ENCODE measurements at places on chromosomes 16 and 17.

DNA sequence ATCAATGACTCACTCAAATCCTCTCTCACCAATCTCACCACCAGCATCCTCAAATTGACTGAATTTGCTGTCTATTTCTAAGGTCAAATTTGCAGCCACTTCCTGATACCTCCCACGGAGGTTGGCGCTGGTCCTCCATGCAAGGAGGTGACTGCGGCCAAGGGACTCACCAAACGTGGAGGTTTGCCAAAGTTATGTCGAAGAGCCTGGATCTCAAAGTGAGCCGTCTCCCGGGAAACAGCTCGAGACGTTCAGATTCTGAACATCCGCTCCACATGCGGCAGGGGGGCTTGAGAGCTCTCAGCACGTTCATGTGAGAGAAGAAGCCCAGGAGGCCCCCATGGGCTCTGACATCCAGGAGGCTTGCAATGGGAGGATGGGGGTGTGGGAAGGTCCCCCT lies 22.6 kb downstream of the LGALS3BP start:
- peak; percentile 41 for DNase-seq

- DNase-seq, result no peak
Measured at GRCh38 chr16:63947022-63947421, 1174.8 kb downstream of the CDH11 start.

DNA sequence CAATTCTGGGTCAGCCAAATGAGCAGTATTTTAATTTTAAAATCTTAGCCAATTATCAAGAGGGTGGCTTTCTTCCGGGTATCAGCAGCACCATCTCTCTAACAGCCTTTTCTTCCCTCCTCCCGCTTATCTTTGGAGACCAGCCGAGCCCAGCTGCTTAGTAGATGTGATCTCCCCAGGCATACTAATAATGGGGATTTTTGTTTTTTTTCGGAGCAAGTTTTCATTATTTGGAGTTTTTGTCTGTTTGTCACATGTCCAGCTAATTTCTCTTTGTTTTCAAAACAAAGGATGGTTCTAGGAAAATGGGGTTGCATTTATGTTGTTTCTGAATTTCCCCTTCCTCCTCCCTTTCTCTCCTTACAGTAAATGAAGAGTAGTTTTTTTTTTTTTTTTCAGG lies 170.5 kb upstream of the MPHOSPH6 start:
- no peak for DNase-seq

DNA sequence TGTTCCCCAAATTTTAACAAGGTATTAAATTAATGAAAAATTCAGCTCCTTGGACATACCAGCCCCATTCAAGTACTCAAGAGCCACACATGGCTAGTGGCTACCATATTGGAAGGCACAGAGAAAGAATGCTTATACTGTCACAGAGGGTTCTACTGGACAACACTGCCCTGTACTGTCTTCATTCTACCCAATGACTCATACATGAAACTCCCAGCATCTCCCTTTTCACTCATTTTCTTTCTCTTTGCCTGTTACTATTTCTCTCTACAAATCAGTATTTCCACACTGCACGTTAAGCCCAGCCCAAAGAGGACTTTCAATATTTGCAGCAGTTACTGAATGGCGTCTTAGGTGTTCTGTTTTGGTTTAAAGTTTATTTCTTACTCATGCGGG lies 72.1 kb upstream of the RCVRN start:
- no peak for DNase-seq

DNA sequence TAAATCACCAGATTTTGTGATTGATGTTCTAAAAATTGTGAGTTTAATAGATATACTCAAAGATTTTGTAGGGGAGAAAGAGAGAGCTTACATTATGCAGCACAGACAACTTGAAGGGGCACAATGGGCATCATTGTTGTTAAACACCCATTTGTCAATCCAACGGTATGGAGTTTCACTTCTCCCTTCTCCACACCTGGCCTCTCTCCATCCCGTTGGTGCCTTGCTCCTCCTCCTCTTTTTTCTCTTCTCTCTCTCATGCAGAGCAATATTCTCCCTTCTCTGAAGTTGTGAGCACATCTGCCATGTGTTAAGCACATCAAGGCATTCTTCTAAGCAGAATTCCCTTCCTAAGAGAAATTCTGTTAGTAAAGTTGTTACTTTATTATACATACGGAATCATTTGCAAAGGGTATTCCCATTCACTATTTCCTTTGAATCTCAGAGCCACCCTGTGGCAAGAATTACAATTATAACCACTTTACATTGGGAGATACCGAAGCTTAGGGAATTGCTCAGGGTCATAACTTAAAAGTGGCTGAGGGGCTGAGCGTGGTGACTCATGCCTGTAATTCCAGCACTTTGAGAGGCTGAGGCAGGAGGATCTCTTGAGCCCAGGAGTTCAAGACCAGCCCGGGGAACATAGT lies 40.5 kb upstream of the SKAP1 start:
- DNase-seq, result no peak

- peak; percentile 31 for DNase-seq
Measured at GRCh38 chr17:10875984-10876555, 38.2 kb upstream of the PIRT start.

- DNase-seq, result no peak
Measured at GRCh38 chr17:13350466-13350865, 251.3 kb downstream of the HS3ST3A1 start.

DNA sequence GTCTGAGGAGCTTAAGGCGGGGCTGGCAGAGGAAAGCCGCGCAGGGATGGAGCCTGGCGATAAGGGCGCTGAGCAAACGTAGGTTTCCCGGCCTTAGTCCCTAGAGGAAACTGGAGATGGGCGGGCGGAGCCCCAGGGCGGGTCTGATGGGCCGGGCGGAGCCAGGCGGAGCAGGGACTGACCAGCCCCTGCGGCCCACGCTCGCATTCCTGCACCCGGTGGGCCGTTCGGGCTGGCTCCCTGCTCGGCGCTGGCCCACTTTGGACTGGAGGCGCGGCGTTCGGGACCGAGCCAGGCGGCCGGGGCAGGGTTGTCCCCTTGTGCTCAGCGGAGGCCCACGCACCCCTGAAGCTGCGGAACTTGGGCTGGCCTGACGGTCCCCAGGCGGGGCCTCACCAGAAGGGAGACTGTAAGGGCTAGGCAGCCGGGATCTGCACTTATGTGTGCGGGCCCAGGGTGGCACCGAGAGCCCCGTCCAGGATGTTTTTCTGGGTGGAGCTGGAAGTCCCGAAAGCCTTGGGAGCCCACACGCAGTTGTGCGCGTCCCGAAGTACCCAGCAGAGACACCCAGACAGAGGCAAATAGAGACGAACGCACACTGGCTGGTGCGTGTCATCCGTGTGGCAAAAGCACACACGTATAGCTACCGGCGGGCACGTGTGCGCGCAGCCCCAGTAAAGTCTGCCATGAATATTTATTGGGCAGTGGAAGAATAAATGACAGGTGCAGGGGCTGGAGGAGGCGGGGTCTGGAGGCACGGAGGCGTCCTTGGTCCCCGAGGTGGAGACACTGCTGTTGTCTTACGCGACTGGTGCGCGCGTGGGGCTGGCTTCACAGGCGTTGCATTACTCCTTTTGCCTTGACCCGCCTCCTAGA lies 1.4 kb downstream of the PYDC1 start:
- peak; percentile 83 for DNase-seq

- DNase-seq, result no peak
Measured at GRCh38 chr17:47895347-47895855, 635 bp upstream of the SP2 start.

DNA sequence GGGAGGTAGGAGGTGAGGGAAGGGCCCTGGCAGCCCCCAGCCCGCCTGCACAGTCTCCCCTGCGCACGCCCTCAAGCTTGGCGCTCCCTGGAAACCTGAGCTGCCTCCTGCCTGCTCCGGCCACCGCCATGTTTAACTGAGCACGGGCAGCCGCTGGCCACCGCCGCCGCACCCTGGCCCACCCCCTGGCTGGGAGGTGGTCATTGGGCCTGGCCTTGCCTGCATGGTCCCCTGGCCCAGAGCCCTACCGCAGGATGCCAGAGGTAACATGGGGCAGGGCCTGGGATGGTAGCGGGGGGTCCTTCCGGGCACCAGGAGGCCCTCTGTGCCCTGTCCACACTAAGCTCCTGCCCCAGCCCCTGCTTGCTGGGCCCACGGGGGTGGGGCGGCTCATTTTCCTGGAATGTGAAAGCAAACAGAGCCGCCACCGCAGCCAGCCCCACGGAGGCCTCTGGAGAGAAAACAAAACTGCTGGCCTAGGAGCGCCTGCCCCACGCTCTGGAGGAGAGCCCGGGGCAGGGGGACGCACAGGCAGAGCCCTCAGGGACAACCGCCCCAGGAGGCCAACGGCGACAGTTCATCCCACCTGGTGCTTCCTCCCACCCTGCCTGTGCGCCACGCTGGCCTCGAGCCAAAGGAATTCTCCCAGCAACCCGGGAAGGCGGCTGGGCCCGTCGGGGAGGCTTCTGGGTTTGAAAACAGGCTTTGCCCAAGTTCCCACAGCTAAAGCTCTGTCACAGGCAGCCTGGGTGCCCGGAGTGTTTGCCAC lies 8.9 kb downstream of the NHERF2 start:
- no peak for DNase-seq

- DNase-seq, result no peak
Measured at GRCh38 chr17:69962436-69962995, 112.5 kb upstream of the KCNJ16 start.

DNA sequence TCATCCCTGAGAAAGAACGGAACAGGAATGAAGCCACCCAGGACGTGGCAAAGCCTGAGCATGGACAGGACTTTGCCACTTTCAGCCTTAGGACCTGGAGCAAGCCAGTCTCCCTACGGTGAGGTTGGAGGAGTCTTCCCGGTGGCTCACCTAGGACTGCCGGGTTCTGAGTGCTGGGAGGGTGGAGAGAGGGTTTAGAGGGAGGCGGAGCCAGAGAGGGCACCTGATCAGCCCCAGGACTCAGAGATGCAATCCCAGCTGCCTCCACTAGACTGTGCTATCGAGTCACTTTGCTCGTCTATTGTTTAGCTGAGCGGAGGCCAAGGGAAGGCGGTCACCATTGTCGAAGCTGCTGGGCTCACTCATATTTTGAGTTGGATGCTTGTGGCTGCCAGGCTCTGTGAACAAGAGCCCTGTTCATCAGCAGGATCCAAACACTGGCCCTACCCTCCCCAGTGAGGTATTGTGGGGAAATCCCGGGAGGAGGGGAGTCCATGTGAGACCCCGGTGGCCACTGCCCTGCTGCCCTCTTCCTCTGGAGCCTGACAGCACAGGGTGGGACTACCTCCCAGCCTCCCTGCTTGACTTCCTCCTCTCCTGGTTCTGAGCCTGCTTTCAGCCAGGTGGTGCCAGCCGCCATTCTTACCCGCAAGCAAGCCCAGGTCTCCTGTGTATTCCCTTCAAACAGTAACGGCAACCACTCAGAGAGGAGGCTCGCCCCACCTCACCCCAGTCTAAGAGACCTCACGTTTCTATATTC lies 7.0 kb downstream of the KRT14 start:
- peak; percentile 69 for DNase-seq

DNA sequence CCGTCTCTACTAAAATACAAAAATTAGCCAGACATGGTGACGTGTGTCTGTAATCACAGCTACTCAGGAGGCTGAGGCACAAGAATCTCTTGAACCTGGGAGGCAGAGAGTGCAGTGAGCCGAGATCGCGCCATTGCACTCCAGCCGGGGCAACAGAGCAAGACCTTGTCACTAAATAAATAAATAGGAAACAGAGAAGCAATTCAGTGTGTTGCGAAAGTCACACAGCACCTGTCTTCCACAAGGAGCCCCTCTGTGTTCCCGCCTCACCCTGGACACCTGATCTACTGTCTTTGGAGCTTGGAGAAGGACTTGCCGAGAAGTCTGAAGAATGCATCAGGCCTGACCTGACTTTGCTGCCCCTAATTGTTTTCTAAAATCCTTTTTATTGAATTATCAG lies 3.5 kb upstream of the CDH1 start:
- DNase-seq, result no peak

DNA sequence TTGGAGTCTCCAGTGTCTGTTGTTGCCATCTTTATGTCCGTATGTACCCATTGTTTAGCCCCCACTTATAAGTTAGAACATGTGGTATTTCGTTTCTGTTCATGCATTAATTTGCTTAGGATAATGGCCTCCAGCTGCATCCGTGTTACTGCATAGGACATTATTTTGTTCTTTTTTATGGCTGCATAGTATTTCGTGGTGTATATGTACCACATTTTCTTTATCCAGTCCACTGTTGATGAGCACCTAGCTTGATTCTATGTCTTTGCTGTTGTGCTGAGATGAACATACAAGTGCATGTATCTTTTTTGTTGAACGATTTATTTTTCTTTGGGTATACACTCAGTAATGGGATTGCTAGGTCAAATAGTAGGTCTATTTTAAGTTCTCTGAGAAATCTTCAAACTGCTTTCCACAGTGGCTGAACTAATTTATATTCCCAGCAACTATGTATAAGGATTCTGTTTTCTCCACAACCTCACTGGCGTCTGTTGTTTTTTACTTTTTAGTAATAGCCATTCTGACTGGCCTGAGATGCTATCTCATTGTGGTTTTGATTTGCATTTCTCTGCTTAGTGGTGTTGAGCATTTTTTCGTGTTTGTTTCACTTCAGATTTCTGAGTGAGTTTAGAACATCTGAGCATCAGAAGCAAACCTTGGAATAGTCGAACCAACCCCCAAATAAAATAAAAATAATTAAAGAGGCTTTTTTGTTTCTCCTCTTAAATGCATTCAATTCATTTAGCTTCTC lies 304.7 kb downstream of the ZFHX3 start:
- DNase-seq, result no peak

- DNase-seq, result no peak
Measured at GRCh38 chr16:2848933-2849725, 8.8 kb downstream of the PRSS22 start.

- DNase-seq, result no peak
Measured at GRCh38 chr16:73152386-73153125, 104.6 kb upstream of the ZFHX3 start.

DNA sequence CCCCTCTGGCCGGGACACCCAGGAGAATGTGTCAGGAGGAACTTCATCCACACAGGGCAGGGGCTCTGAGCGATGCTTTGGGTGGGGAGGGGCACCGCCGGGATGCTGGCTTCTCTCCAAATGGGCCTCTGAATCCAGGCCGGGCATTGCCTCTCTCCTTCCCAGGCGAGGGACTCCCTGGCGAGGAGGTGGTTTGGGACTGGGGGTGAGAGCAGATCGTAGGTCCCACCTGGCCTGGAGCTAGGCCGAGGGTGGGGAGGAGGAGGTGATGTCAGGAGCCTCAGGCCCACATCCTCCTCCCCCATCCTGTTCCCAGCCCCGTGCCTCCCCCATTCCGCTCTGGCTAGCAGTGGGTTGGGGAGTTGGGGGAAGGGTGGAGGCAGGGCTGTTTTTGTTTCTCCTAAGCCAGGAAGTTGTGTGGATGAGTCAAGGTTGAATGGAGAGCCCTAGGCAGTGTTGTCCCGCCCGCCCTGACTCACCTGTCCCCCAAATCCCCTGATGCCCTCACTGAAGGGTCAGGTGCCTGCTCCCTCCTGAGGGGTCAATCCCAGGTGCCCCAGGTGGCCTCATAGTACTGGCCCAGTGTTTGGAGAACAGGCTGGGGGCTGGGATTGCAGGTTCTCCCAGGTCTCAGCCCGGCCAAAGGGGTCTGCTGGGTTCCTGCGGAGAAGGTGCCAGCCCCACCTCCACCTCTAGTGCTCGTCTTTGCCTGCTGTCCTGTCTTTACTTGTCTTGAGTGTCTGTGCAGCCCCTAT lies 2.8 kb downstream of the GRB7 start:
- DNase-seq, result no peak

- DNase-seq, result no peak
Measured at GRCh38 chr17:76986365-76986764, 118.2 kb downstream of the MGAT5B start.

GRCh38 chr16:71722801-71723536 lies 1.5 kb downstream of the PHLPP2 start:
- DNase-seq, result peak; percentile 58

Data from cerebellar cortex (tissue), 1 donor.